Ecto neural progenitor cell (in vitro differentiated cells): ENCODE measurements at places on chromosomes 7 and 10.

- DNase-seq: no peak
Measured at GRCh38 chr7:12939694-12940093, 252.3 kb downstream of the ARL4A start.

- no peak for DNase-seq
Measured at GRCh38 chr10:68194290-68194689, 37.6 kb downstream of the ATOH7 start.

GRCh38 chr7:137674551-137675409 is 172.0 kb downstream of the DGKI start:
- DNase-seq: no peak

DNA sequence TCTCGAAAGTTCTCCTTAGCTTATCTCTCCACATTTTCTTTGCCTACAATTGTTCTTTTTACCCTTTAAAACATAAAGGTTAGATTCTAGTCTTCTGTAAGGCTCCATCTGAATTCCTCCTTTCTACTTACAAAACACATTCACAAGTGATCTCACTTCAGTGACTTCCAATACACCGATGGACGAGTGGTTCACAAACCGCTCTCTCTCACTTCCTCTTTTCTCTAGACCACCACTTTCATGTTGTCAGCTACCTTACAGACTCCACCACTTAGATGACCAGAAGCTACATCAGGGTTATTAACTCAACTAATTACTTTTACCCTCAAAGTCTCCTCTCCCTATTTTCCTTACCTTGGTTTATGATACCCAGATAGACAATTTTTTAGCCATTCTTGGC is 11.8 kb downstream of the MET start:
- no peak for DNase-seq

DNA sequence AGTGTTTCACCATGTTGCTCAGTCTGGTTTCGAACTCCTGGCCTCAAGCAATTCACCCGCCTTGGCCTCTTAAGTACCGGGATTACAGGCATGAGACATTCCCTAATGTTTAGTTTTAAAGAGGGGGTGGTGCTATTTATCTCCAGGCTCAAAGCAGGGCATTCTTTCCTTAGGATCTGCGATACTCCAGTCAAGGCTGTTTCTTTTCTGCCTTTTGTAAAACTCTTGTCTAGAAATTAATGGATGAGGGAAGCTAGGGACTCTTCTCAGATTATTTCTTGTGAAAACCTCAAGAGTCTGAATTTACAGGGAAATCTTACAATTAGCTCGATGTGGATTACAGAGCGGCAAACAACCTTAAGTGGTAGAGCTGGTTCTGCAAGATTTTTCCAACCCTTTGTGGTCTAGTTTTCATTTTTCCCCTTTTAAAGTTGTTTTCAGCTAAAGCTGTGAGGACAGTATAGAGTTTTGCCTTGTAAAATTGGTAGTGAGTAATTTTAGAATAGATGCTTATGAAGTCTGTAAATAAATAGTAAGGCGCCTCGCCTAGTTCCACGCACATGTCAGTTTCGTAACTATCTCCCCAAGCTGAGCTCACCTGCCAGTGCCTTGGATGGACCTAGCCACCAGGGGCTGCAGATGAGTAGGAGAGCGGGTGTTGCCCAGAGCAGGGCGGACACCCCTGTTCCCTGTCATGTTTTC is 53.1 kb downstream of the CUX1 start:
- no peak for DNase-seq

- no peak for DNase-seq
Measured at GRCh38 chr10:82564353-82565196, 689.6 kb downstream of the NRG3 start.

DNA sequence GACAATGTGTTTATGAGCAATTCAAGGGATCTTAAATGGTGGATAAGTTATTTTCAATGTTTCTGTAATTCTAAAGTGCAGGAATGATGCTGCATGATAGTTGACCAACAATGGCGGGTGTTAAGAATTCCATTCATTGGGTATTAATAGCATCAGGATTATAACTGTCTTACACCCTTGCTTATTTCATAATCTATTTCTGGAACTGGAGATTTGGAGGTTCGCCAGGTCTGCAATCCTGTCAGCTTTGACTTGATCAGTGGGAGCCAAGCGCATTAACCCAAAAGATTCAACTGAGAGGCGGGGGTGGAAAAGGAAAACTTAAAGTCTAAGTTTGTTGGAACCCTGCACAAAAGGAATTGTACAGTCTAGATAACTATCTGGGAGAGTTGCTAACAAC is 114.9 kb upstream of the ZEB1 start:
- no peak for DNase-seq

DNA sequence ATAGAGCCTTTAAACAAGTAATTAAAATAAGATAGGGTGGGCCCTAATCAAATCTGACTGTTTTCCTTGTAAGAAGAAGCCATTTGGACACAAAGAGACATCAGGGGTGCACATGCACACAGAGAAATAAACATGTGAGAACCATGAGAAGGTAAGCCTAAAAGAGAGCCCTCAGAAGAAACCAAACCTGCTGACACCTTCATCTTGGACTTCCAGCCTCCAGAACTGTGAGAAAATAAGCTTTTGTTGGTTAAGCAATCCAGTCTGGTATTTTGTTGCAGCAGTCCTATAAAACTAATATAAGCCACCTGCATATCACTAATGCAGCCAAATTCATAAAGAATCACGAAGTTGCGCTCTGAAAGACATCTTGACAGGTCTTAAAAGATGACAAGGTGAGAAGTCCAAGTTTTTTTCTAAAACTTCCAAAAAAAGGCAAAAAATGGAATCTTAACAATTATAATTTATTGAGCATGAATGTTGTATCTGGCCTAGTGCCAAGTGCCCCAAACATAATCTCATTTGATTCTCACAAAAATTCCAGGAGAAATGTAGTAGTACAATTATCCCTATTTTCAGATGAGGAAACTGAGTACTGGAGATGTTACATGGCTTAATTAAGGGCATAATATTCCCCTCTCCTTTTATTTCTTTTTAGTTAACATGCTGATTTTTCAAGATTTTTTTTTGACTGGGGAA is 34.3 kb upstream of the FAM133B start:
- no peak for DNase-seq

GRCh38 chr7:105403128-105403527 is 14.4 kb upstream of the SRPK2 start:
- DNase-seq: no peak

GRCh38 chr7:148303295-148304082 is 287.1 kb upstream of the C7orf33 start:
- no peak for DNase-seq

- DNase-seq: peak; percentile 52
Measured at GRCh38 chr7:139776486-139777132, 1.2 kb downstream of the HIPK2 start.

GRCh38 chr7:81073931-81074251 is 155.0 kb upstream of the SEMA3C start:
- DNase-seq: no peak

- DNase-seq: no peak
Measured at GRCh38 chr10:75191821-75192568, 18.6 kb upstream of the VDAC2 start.

GRCh38 chr7:87129848-87130247 is 22.4 kb upstream of the DMTF1 start:
- no peak for DNase-seq

DNA sequence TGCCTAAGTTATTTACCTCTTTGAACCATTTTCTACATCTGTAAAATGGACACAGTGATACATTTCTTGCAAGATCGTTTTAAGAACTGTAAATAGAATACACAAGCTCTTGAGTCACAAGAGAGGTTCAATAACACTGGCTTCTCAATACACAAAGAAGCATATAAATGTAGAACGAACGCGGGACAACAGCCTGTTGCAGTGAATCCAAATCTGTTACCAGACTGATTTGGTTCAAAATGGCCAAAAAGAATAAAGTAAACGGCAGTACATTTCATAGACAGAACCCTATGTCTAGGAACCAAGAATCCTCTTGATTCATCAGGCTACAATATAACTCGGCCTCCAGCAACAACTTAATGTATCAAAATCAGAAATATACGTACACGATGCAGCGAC is 701 bp downstream of the MTPAP start:
- no peak for DNase-seq

- no peak for DNase-seq
Measured at GRCh38 chr10:22271786-22272185, 44.4 kb upstream of the COMMD3 start.

- DNase-seq: no peak
Measured at GRCh38 chr10:110811791-110812581, 59.7 kb upstream of the PDCD4 start.

- DNase-seq: no peak
Measured at GRCh38 chr7:97118306-97118917, 914 bp downstream of the SDHAF3 start.

DNA sequence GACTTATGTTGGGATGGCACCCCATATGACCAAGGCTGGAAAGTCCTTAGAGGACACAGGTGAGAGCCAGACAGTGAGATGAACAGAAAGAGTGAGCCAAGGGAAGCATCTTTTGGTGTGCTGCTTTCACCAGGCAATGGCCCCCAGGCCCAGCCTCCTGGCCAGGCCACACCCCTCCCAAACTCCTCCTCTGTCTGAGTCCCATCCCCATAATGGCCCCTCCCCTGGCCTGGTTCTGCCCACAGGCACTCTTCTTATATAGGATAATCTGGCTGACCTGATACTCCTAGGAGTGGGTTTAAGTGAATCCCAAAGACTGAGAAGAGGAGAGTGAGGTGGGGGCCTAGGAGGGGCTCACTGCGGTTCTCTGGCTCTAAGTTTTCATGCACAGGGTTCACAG is 252.5 kb downstream of the RPS24 start:
- DNase-seq: peak; percentile 75

- no peak for DNase-seq
Measured at GRCh38 chr10:63929831-63930467, 408.7 kb downstream of the REEP3 start.

DNA sequence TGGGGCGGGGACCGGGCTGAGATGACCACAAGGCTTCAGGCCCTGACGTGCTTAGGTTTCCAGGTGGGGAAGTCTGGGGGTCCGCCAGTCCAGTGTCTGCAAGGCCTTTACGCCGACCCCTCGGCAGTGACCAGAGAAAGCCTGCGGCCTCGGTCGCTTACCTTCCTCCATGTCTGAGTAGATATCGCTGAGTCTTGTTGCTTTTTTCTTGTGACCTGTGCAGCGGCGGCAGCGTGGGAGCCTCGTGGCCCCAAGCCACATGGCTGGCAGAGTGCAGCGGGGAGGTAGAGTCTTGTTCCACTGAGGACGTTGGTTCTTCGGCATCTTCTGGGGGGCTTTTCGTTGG is 329 bp downstream of the NOLC1 start:
- no peak for DNase-seq
